ENCODE measurements at places on chromosomes 2 and 18.

GRCh38 chr2:230131366-230131765 lies 62.6 kb upstream of the SLC16A14 start:
- no peak for DNase-seq

DNA sequence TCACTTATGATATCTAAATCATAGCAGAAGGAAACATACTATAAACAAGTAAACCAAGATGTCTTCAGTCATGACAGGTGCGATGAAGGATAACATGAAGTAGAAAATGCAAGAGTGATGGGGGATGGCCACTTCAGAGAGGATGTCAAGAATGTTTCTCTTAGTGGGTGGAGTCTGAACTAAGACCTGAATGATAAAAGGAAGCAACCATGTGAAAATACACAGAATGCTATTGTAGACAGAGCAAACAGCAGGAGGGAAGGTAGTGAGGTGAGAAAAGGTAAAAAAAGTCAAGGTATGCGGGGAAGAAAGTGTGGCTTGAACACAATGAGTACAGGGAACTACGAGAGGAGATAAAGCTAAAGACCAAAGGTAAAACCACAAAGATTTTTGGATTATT lies 341.6 kb downstream of the FBXO15 start:
- DNase-seq: no peak

GRCh38 chr2:70931376-70932000 lies 4.2 kb upstream of the ATP6V1B1 start:
- no peak for DNase-seq

DNA sequence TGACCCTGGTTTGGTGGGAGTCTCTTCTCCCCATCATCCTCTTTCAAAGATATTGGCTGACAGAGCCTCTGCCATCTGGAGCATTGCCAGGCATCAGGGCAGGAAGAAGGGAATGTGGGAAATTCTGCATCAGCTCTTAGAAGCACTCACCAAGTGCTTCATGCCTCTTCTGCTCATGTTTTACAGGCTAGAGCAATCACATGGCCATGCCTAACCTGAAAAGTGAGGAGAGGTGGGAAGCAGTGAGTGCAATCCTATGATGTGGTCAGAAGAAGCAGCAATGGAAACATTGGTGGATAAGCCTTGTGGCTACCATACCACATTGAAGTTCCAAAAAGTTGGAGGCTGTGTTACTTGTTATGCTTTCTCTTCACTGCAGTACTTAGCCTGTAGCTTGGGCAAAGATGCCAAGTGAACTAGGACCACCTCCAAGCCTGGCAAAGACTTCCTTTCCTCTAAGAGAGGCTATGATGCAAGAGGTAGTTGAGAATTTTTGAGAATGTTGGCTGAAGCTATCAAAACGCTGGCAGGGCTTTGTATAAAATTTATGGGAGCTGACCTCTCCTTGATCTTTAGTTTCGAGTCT lies 64.1 kb downstream of the BCL2L11 start:
- DNase-seq: no peak

DNA sequence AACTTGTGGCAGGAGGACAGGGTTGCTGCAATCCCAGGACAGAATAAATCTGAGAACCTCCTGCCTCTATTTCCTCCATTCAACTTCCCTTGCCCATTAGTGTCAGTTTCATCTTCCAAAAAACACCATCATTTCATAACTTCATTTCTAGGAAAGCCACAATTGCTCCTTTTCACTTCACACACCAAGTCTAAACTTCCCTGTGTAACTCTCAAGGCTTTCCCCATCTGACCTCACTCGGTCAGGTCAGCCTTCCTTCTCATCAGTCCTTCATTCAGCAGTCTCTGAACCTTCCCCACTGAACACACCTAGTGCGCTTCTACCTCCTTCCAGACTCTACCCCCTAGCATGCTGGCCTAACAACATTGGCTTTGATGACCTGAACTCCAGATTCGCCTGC lies 35.8 kb downstream of the TCF7L1 start:
- DNase-seq: no peak

DNA sequence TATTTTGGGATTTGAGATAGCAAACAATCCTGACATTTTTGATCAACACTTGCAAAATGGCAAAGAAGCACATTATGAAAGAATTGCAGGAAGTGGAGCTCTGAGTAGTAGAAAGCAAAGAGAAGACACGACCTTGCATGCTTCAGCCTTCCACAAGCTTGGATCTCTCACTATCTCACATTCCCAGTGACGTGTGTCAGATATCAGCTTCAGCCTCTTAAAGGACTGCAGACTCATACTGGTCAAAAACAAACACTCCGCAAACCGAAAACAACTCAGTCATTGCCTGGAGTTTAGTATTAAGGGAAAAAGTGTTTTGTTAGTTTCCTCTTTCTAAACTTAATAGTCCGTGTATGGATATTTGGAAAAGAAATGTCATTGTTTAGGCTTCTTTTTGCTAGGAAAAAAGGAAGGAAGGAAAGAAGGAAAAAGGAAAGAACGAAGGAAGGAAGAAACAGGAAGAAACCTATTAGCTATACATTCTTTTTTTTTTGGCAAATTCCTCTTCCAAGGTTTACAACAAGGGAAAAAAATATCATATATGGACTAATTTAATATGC lies 32.6 kb upstream of the SLC40A1 start:
- no peak for DNase-seq

Data from stimulated activated CD8-positive, alpha-beta memory T cell treated with anti-CD3 and anti-CD28 coated beads, Interleukin-4, amount 100 ng/mL, for 1 hour (primary cell).